ENCODE measurements at places on chromosomes 2 and 18.

- no peak for DNase-seq
These were observed 174.6 kb downstream of the PLCL1 start for GRCh38 chr2:197978971-197979370.

GRCh38 chr2:105604938-105605337 is 139.8 kb upstream of the NCK2 start:
- no peak for DNase-seq

DNA sequence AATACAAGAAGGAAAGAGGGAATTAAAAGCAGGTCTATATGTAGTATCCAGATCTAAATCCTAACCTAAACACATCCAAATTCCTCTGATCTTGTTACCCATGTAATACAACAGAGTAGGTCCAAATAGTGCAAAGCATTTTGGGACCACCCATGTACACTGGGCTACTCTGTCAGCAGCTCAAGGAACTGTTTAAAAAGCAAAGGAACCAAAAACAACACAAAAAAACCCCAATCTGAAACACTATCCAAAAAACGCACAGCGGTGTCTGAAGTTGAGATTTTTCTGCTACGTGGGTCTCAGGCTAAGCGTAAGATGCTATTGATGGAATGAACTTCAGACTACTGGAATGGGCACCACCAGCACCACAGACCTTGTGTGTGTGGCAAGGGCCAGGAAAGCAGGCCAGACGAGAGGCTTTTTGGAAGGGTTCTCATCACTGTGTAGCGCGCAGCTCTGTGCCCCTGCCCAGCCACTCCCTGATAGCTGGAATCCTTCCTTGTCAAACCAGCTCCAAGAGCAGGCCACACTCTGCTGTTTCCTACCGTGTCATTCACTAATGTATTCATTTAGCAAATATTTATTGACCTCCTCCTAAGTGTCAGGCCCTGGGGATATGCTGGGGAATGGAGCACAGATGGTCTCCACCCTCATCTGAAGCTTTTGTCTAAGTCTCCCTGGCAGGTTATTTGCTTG is 101.4 kb downstream of the COLEC12 start:
- DNase-seq, result no peak

DNA sequence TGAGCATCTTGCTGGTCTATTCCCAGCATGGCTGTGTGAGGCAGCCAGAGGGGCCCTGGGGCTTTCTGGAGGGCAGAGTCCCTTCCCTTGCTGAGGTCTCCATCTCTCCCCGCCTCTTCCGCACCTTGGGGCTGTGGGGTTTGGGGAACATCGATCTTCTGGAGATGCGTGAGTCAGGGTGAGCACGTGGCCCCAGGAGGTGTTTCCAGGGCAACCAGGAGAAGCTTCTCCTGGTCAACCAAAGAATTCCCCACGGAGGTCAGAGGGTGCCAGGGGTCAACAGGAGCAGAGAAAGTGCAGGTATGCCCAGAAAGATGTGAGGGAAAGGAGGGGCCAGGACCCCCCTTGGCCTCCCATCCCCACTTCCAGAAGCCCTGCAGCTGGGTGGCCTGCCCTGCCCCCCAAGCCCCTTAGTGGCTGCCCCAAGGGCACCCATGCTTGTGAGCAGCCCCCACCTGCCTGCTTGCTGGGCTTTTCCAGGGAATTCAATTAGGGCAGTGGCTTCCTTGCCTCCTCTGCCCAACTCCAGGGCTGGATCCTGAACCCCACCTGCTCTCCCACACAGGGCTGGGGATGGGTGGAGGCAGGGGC is 2.8 kb upstream of the PROM2 start:
- no peak for DNase-seq

GRCh38 chr18:80105369-80106167 is 3.5 kb upstream of the ADNP2 start:
- DNase-seq, result no peak

Data from stimulated activated CD4-positive, alpha-beta T cell treated with anti-CD3 and anti-CD28 coated beads, Interleukin-1b, Interleukin-23, amount 100 ng/mL, for 24 hours (primary cell).